Activated CD4-positive, alpha-beta T cell treated with anti-CD3 and anti-CD28 coated beads, Interleukin-2, amount 50 U/mL, for 48 hours (primary cell): ENCODE measurements at places on chromosomes 3 and 15.

DNA sequence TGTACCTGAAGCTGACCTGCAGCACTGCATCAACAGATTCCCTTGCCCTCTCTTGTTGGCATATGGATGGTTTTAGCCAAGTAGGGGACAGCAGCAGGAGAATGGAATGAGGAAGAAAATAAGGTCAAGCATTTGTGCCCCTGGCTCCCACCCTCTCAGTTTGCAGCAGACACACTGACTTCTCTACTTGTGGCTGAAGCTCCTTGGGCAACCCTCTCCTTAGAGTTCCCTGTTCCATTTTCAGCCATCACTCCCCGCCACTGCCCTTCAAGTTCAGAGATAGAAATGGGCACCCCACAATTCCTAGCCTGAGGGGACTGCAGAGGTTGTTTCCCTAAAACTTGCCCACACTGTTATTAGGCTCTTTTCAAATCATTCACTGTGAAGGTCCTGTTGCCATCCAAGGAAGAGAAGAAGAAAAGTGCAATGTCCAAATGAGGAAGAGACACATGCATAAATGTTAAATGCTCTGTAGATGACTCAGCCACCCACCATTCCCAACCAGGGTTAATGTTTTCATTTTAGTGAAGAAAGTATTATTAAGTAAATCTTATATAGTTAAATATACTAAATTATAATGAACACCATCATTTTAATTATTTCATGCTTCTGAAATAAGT lies 295.9 kb upstream of the UBE2E2 start:
- DNase-seq = no peak

- peak; percentile 41 for DNase-seq
These were observed 237.7 kb downstream of the SLCO3A1 start for GRCh38 chr15:92091155-92091734.

- no peak for DNase-seq
These were observed 166.0 kb downstream of the DPH6 start for GRCh38 chr15:35379972-35380371.

DNA sequence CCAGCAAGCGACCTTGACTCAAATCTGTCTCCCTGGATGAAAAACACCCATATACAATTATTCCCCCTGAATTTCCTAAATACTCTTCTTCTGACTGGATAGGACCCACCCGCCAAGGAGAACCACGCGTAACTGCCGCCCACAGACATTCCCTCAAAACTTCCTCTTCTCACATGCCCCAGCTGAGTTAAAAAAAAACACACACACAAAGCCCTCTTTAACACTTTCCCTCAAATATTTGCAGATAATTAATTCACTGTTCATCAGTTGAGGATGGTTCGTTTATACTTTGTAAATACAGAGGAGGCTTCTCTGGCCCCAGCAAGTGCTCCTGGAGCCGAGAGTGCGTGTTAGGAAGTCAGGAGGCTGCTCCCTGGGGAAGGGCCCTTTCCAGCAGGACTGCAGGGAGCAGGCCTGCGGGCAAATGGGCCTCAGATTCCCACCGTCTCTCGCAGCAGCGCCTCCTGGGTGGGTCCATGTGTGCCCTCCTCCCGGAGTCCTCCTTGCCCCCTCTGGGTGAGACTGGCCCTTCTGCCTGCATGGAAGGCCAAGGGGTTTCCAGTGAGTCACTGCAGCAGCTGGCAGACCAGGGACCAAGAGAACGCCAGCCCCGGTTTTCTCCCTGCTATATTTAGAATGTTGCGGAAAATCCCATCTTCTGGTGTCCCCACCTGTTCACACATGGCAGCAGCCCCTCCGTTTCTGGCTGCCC lies 46.8 kb downstream of the MGLL start:
- DNase-seq = no peak

- DNase-seq = peak; percentile 2
These were observed 25.2 kb downstream of the PLXNB1 start for GRCh38 chr3:48404440-48405342.

GRCh38 chr3:123694366-123695087 lies 109.7 kb upstream of the HACD2 start:
- no peak for DNase-seq

DNA sequence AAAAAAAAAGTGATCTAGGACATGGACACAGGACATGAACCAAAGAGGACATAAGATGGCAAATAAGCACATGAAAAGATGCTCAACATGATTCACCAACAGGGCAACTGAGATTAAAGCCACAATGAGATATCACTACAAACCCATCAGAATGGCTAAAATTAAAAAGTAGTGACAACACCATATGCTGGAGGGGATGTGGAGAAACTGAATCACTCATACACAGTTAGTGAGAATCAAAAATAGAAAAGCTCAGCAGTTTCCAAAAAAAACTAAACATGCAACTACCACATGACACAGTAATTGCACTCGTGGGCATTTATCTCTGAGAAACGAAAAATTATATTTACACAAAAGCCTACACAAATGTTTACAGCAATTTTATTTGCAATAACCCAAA lies 27.9 kb upstream of the ACKR4 start:
- no peak for DNase-seq

DNA sequence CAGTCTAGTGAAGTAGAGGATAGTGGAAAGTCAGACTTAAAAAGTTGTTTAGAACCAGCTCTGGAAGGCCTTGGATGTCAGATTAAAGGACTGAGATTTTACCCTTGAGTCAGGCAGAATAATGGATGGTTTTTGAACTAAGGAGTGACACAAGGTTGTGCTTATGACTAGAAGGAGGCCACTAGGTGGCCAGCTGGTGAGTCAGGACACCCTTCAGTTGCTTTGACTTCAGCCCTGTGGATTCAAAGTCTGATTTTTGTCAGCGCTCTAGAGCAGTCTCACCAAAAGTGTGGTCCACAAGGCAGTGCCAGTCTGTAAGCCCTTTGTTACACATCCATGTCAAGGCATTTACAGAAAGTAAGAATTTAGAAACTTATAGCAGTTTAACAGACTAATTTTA lies 3.8 kb upstream of the GABPB1 start:
- peak; percentile 19 for DNase-seq

- no peak for DNase-seq
These were observed 1.3 kb upstream of the ITPR1 start for GRCh38 chr3:4491855-4492207.

GRCh38 chr15:41775651-41776050 lies 1.4 kb downstream of the MAPKBP1 start:
- no peak for DNase-seq

GRCh38 chr3:22960105-22960984 lies 242.8 kb upstream of the UBE2E2 start:
- no peak for DNase-seq

- no peak for DNase-seq
These were observed 197.2 kb downstream of the KCNAB1 start for GRCh38 chr3:156317462-156318074.

DNA sequence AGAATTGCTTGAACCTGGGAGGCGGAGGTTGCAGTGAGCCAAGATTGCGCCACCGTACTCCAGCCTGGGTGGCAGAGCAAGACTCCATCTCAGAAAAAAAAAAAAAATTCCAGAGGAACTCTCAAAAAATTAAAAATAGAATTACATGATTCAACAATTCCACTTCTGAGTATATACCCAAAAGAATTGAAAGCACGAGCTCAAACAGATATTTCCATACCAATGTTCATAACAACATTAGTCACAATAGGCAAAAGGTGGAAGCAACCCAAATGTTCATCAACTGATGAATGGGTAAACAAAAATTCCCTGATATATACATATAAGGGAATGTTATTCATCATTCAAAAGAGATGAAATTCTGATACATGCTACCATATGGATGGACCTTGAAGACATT lies 16.9 kb upstream of the MORF4L1 start:
- DNase-seq = no peak

DNA sequence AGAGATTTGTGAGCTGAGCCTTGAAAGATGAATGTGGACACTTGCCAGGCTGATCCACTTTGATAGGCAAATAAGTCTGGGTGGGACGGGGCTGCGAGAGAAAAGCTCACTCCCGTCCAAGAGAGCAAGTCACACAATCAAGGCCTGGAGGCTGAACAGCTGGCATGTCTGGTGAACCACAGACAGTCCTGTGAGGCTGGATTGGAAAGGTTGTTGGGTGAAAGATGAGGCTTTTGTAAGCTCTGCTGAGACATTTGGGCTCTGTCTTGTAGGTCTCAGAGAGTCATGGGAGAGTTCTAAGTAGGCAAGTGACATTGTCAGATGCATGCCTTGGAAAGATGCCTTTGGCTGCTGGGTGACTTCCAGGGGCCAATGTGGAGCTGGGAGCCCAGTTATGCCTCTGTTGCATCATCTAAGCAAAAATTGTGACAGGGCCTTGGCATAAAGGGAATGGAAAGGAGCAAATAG lies 38.5 kb downstream of the RPLP1 start:
- DNase-seq = no peak

- no peak for DNase-seq
These were observed 56.5 kb downstream of the SEMA3G start for GRCh38 chr3:52388348-52388821.

- peak; percentile 77 for DNase-seq
These were observed at the start of gene PXK for GRCh38 chr3:58332575-58333188. Gene PXK (plus strand): TSS chr3:58332892. CDS start chr3:58332989, 97 bp downstream.

DNA sequence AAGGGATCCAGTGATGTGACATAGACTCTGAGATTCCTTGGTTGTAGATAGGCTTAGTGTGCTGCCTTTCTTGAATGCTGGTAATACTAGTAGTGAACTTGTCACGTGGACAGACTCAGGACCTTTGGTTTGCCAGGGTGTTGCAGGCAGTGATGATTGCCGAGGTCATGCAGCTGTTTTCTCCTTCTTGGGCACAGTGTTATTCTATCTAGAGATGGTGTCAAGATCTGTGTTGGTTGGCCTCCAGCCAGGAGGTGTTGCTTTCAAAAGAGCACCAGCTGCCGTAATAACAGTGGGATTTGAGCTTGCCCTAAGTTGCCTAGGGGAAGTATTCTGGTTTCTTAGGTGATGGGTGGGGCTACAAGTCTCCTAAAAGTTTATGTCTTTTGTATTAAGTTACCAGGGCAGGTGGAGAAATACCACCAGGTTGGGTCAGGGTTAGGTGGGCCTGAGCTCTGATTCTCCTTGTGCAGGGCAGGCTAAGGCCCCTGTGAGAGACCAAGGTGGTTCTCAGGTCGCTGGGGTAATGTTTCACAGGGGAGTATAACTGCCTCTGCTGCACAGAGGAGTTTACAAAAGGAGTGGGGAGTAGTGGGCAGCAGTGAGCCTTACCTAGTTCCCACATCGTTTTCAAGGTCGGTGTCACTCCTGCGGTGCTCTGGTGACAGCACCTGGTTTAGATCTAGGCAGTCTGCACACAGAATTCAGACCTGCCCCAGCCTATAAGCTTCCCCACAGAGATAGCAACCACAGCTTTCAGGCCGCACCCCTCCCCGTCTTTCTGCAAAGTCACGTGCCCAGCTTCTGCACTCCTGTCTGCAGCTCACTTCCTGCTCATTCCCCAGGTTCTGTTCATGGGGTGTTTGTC lies 350.3 kb downstream of the DOCK3 start:
- peak; percentile 54 for DNase-seq

GRCh38 chr15:56812961-56813360 lies 79.7 kb upstream of the ZNF280D start:
- DNase-seq = no peak

DNA sequence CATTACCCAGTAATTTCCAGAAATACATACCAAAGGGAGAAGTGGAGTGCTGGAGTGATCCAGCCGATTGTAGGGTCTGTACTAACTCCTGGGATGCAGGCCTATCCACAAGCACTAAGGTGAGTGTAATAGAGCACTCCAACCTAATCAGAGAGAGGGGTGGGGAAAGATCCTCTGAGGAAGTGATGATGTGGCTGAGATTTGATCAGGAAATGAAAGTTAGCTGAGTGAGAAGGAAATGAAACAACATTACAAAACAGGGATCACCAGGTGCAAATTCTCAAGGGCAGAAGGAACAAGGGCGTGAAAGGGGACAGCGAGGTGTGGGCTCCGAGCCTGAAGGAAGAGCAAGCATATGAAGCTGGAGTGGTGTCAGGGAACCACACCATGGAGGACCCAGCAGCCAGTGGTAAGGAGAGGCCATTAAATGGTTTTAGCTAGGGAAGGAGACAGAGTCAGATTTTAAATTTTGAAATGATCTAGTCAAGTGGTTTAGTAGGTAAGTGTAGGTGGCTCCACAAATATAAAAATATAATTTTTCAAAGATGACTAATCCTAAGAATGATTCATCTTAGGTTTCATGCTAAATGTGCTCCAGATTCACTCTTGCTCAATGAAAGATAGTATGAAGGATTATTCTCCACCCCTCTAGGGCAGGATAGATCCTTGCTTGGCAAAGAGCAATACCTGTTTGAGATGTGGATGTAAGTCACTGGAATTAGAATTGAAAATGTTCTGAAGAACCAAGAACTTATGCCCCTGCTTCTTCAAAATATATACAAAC lies 348.7 kb downstream of the TBL1XR1 start:
- no peak for DNase-seq

- no peak for DNase-seq
These were observed 549.5 kb downstream of the DIPK2A start for GRCh38 chr3:144521131-144521530.

- no peak for DNase-seq
These were observed 93.4 kb downstream of the KCNMB2 start for GRCh38 chr3:178629430-178630178.

DNA sequence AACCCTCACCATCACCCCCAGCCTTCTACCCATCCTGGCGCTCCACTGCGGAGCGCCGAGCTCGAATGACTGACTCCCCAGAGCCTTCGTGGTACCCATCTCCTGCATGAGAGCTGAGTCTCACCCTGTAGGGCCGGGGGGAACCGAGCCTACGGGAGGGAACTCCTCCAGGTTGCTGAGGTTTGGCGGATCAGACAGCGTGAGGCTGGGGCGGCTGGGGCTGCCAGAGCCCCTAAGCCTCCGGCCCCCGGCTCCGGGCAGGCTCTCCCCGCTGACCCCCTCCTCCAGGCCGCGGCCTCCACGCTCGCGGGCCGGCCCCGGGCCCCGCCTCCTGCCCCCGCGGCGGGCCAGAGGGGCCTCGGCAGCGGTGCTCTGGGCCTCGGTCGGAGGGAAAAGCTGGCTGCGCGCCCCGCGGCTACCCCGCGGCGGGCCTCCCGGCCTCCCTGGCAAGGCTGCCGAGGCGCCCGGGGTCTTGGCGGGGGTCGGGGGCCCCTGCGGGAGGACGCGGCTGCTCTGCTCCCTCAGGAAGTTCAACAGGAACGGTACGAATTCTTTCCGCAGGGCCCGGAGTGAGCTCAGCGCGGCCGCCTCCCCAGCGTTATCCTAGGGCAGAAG lies 643 bp downstream of the CDAN1 start:
- DNase-seq = peak; percentile 16

- no peak for DNase-seq
These were observed 94.4 kb downstream of the AKAP13 start for GRCh38 chr15:85474700-85475316.

- no peak for DNase-seq
These were observed 58.6 kb downstream of the SOX2 start for GRCh38 chr3:181770296-181770695.

DNA sequence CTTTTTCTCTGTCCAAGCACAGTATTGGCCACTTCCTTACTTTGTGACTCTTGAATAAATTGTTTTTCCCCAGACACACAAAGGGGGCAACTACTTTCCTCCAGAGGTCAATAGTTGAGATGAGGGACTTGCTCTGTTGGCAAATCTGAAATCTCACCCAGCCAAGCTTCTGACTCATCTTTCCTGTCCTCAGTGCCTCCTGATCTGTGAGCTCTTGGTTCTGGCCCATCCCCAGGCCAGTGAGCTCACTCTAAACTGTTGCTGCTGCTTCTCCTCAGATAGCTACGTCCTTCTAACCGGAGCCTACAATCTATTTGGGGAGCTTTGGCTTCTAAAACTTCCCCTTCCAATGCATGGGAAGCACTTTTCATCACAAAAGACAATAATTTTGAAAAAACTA lies 50.0 kb upstream of the NMD3 start:
- DNase-seq = no peak
